ENCODE measurements at places on chromosomes 13 and 19. TPM values are rescaled to one million over a fixed set of nuclear protein-coding genes. Genes with fewer than 3 reads are reported as not detected.

- peaks cover 4% of the 10 kb centered on the region for H3K4me1 ChIP-seq
- H3K36me3 ChIP-seq = no peaks in the 10 kb centered on the region
- H3K4me3 ChIP-seq = no peak overlapping the region
- no peaks in the 10 kb centered on the region for H3K27me3 ChIP-seq
- DNase-seq = no peak
These were observed 26.8 kb upstream of the MED4 start for GRCh38 chr13:48121733-48122132.

GRCh38 chr19:8355631-8356402, 8.1 kb upstream of the ANGPTL4 start:
- H3K27me3 ChIP-seq = no peaks in the 10 kb centered on the region
- peak; percentile 80 for DNase-seq
- no peak overlapping the region for H3K27ac ChIP-seq
- no peak overlapping the region for H3K4me3 ChIP-seq
- H3K36me3 ChIP-seq = no peaks in the 10 kb centered on the region

DNA sequence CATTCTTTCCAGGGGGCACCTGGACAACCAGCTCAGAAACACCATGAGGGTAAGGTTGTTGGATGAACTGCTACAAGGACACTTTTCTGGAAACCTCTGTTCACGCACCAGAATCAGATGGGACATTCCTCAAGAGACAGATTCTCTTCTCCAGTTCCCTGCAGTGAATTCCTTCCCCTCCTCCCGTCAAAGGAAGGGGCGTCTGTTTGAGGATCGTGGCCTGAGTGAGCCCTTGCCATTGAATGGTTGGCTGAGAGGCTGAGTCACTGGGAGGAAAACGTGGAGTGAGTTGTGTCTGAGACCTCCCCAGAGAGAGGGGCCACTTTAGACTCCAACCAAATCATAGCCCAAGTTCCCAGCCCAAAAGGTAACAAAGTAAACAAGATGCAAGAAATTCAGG, 79.4 kb upstream of the ZNF507 start:
- peaks cover 15% of the 10 kb centered on the region for H3K27me3 ChIP-seq
- H3K4me1 ChIP-seq = no peaks in the 10 kb centered on the region
- no peak for DNase-seq
- H3K36me3 ChIP-seq = no peaks in the 10 kb centered on the region
- no peak overlapping the region for H3K4me3 ChIP-seq

ACER1 gene
- polyA plus RNA-seq = not detected

ZNF17 gene
- 5.5 TPM for polyA plus RNA-seq

SELENOV gene
- polyA plus RNA-seq = not detected

ONECUT3 gene
- not detected for polyA plus RNA-seq

EDDM13 gene
- 0.64 TPM for polyA plus RNA-seq
